ENCODE measurements at places on chromosomes 4 and X.

DNA sequence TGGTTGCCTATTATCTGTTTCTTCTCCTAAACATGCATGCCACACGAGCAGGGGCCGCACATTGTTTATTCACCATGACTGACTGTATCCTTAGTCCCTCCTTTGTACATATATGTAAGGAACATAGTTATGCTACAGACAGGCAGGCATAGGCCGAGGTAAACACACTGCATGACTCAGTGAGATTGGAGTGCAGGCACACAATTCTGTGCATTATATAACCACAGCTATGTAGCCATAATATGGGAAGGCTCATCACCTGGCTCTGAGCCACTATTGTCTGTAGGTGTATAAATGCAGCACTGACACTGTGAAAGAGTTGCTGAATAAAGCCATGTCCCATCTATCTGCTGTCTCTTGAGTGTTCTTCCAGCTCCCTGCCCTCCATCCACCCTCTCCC lies 431.6 kb downstream of the IDS start:
- no peak overlapping the region for H3K4me3 ChIP-seq
- no peaks in the 10 kb centered on the region for H3K4me1 ChIP-seq
- H3K27ac ChIP-seq: no peak overlapping the region

DNA sequence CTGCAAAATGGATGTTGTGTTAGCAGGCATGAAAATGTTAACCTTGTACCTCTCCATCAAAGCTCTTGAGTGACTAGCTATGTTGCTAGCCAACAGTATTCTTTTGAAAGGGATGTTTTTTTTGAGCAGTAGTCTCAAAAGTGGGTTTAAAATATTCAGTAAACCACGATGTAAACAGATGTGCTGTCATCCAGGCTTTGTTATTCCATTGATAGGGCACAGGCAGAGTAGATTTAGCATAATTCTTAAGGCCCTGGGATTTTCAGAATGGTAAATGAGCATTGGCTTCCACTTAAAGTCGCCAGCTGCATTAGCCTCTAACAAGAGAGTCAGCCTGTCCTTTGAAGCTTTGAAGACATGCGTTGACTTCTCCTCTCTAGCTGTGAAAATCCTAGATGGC lies 18.4 kb downstream of the FGF2 start:
- H3K36me3 ChIP-seq: peaks cover 56% of the 10 kb centered on the region
- no peak overlapping the region for H3K4me3 ChIP-seq
- H3K4me1 ChIP-seq: peaks cover 17% of the 10 kb centered on the region

DNA sequence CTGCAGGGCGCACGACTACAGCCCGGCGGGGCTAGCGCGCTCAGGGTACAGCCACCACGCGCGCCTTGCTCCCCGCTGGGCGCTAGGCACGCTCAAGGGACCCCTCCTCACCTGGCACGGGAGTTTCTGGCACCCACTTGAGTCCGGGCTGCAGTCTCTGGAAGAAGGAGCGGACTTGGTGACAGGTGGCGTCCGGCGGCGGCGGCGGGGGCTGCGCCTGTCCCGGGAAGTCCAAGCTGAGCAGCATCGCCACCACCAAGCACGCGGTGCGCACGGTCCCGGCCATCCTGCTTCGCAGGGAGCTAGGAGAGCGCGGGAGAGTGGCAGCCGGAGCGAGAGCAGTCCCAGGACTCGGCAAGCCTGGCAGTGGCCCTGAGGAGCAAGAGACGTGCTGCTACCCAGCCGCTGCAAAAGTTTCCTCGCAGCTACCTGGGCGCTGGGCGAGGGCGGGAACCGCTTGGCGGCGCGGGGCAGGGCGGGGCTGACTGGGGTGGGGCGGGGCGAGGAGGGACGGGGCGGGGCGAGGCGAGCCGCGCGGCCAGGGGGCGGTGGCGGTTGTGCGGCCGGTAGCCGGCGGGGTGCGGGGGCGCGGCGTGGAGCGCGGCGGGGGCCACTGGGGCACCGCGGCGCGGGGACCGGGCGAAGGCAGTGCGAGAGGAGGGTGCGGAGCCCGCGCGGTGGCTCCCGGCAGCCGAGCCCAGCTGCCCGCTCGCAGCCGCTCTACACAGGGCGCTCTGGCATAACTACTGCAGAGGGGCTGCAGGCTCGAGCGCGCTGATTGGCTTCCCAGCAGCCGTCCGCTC lies at the start of gene GPC3:
Gene GPC3, minus strand, starts transcription at position 431 of the 803 bp plus-strand sequence.
- H3K27ac ChIP-seq: no peak within 1 kb of the TSS
- peak; percentile 62 for DNase-seq
- peaks cover 20% of the 10 kb centered on the region for H3K4me1 ChIP-seq
- H3K4me3 ChIP-seq: peak within 1 kb of the TSS; percentile 48
- H3K27me3 ChIP-seq: no peaks in the 10 kb centered on the region

DNA sequence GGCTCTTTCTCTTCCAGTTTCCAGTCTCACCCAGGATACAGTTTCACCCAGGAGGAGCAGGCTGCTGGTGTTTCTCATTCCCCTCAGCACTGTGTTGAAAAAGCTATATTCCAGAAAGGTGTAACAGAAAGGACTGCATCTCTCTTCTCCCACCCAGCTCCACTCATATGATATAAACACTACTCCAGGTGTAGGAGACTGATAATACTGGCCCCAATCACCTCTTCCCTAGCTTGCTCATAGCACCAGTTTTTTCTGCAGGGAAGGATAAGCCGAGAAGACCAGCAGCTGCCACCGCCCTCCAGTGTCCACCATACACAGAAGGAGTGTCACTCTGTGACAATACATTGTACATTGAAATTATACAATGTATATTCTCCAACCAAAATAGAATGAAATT lies 105.5 kb upstream of the STK26 start:
- H3K27ac ChIP-seq: no peak overlapping the region
- H3K36me3 ChIP-seq: no peaks in the 10 kb centered on the region
- no peaks in the 10 kb centered on the region for H3K4me1 ChIP-seq
- H3K4me3 ChIP-seq: no peak overlapping the region
- no peak for DNase-seq
- no peaks in the 10 kb centered on the region for H3K27me3 ChIP-seq

DNA sequence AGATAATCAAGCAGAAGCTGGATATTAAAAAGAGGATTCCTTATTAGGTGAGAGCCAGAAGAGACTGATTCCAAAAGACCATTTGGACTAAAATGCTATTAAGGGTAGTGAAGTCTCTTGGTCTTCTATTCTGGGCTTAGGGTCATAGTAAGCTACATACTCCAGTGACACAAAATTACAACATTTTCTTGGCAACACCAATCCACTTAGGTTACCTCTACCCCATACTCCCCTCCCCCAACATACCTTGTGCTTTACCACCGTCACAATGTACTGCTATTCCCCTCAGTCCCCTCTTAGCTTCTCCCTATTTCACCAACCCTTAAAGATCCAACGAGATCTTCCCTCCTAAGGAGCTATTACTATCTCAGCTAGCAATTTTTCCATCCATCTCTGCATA lies 11.4 kb downstream of the RLIM start:
- H3K27me3 ChIP-seq: no peaks in the 10 kb centered on the region
- peaks cover 19% of the 10 kb centered on the region for H3K36me3 ChIP-seq
- no peaks in the 10 kb centered on the region for H3K4me1 ChIP-seq
- no peak overlapping the region for H3K27ac ChIP-seq
- DNase-seq: no peak

DNA sequence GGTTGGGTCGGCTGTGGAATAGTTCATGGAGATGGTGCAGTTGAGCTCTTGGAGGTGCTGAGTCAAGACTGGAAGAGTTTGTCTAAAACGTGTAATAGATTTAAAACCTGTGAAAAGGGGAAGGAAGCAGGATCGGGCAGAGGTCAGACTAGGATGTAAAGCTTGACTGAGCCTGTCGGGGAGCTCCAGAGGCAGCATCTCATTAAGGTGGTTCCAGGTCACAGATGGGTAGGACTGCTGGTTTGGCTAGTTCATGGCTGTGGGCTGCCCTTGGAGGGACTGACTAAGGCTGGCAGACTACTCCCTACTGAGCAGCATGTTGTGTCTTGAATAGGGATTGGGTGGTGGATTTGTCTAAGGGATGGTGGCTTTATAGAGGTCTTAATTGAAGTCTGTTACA lies 28.4 kb upstream of the WDR1 start:
- no peaks in the 10 kb centered on the region for H3K36me3 ChIP-seq
- H3K27ac ChIP-seq: no peak overlapping the region
- no peaks in the 10 kb centered on the region for H3K27me3 ChIP-seq

GRCh38 chrX:2676794-2677675 lies 14.1 kb upstream of the CD99 start:
- no peaks in the 10 kb centered on the region for H3K27me3 ChIP-seq
- DNase-seq: no peak
- no peak overlapping the region for H3K4me3 ChIP-seq

GRCh38 chr4:151215295-151215694 lies 61.7 kb upstream of the PRSS48 start:
- H3K4me1 ChIP-seq: no peaks in the 10 kb centered on the region
- no peaks in the 10 kb centered on the region for H3K36me3 ChIP-seq
- no peaks in the 10 kb centered on the region for H3K27me3 ChIP-seq
- no peak overlapping the region for H3K4me3 ChIP-seq

All from SJSA1 (cell line).